ENCODE measurements at places on chromosomes 6 and 20.

DNA sequence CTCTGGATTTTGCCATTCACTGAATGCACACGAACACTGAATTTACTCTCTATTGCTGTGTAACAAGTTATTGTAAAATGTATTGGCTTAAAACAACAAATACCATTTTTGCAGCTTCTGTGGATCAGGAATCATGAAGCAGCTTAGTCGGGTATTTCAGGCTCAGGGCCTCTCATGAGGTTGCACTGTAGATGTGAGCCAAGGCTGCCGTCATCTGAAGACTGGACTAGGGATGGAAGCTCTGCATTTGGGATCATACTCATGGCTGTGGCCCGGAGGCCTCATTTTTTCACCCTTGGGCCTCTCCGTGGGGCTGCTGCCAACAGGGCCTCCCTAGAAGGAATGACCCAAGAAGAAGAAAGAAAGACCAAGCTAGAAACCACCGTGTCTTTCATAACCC is 492.4 kb upstream of the CDH4 start:
- no peak for DNase-seq

- no peak for DNase-seq
These were observed 23.2 kb upstream of the FILIP1 start for GRCh38 chr6:75516757-75517156.

DNA sequence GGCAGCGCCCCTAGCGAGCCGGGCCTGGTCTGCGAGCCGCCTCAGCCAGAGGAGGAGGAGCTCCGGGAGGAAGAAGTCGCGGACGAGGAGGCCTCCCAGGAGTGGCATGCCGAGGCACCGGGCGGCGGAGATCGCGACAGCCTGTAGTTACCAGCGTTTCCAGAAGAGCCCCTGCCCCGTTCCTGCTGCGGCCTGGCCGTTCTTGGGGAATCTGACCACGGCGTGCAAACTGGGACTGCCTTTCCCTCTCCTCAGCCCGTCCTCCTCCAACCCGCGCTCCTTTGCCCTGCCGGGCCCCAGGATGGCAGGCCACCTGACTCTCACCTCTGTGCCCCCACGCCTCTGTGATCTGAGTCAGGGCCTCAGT is 802 bp downstream of the HDGFL1 start:
- no peak for DNase-seq

DNA sequence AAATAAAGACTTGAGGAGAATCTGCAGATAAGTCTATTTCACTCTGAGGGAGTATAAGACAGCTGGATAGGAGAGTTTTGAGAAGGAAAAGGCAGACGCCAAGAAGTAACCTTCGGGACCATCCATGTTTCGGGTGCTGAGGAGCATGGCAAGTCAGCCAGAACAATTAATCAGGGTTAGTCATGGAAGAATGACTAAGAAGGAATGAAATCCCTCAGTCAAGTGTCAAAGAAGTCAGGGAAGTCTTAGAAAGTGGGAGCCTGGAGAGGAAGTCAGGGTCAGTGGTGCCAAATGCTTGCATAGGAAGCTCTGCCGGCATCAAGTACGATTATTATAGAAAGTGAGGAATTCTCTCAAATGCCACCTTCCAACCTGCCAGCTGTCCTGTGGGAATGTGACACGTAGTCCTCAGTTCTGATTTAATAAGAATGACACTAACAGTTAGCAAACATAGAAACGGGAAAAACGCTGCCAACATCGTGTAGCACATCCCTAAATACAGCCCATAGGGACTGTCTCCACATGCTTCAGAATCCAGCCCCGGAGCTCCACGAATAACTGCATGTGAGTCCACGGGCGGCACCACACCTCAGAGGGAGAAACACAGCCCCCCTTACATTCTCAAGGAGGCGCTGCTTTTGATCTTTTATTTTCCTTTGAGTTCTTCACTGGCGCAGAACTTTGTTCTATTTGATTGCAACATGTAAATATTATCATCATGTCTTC is 602.7 kb downstream of the PRKN start:
- DNase-seq, result no peak

- DNase-seq, result peak; percentile 48
These were observed 335.7 kb downstream of the NRN1 start for GRCh38 chr6:5670811-5671561.

GRCh38 chr6:105748737-105749161 is 337.4 kb upstream of the PRDM1 start:
- DNase-seq, result no peak

DNA sequence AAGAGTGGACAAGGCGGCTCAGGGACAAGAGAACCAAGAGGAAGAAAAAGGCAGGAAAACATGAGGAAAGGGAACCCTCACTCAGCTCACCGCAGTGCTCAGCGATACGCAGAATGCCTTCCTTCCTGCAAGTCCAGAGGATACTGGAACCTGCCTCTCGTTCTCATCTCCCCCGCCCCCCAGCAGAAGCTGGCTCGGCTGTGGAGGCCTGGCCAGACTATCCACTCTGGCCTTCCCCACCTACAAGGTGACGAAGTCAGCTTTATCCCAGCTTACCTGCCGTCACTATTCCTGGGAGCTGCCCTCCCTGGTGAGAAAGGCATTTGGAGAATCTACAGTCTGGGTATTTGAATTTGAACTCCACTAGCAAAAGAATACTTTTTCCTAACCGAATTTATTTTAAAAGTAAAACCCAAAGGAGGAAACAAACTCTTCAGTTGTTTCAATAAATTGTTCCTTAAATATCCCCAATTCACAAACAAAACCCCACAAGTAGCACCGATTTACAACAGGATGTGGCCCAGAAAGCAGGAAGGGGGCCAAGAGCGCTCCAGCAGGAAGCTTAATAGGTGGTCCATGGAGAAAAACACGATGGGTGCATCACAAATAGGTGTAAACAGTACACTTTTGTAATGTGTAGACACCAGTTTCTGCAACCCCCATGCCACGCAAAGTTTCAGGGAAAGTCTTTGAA is 2.1 kb upstream of the DIDO1 start:
- no peak for DNase-seq

DNA sequence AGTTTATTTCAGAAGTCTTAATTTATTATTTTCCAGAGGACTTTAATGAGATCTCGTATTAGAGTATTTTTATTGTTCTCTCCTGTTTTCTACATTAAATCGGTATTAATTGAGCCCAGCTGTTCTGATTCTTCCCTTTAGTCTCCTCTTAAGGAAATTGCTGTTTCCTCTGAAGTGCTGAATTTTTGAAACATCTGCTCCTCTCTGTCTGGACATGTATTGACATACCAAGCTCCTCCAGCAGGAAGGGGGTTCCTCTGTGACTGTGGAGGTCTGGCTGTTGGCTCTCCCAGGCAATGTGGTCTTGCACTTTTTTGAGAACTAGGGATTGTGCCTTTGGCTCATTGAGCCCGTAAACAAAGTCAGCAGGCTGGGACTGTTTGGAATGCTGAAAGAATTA is 74.9 kb downstream of the MAP3K4 start:
- no peak for DNase-seq

- no peak for DNase-seq
These were observed 17.3 kb upstream of the SNRPB2 start for GRCh38 chr20:16712511-16712947.

DNA sequence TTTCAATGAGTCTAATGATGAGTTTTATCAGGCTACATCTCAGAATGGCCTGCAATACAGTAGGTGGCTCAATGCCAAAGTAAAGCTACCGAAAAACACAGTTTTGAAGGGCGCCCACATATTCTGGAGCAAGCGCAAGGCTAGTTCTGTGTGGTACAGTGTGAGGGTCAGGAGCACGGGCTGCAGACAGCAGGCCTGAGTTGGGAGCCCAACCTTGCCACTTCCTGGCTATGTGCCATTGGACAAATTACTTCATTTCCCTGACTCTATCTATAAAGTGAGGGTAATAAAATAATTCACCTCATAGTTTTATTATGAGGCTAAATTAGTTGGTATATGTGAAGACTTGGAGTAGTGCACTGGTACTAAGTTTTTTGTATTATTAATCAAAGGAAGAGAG is 150.7 kb downstream of the OPN5 start:
- DNase-seq, result no peak

DNA sequence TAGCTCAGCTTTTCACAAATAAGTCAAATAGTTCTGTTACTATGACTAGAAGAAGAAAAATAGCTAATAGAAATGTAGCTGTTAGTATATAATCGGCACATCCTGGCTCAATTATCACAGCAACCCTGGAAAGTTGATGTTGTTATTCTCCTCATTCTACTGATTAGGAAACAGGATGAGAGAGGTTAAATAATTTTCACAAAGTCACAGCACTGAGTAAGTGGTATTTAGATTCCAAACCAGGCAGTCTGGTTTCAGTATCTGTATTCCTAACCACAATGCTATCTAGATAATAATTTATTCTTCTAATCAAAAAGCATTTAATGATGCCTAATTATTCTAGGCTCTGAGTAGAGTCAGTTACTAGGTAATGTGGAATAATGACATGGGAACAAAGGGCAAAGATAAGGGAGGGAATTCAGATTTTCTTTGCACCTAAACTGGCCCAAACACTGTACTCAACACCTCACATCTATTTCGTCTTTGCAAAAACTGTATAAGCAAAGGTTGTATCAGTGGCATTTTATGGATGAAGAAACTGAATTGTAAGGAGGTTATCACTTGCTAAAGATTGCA is 51.3 kb downstream of the PDE7B start:
- no peak for DNase-seq

GRCh38 chr6:2766767-2767656 is 1.8 kb downstream of the WRNIP1 start:
- peak; percentile 5 for DNase-seq

DNA sequence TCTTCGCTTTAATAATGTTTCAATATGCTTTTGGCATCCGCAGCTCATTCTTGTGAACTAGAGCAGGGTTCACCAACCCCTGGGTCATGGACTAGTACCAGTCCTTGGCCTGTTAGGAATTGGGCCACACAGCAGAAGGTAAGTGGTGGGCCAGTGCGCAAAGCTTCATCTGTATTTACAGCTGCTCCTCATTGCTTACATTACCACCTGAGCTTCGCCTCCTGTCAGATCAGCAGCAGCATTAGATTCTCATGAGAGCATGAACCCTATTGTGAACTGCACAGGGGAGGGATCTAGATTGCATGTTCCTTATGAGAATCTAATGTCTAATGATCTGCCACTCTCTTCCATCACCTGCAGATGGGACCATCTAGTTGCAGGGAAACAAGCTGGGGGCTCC is 75.5 kb upstream of the GGTLC1 start:
- no peak for DNase-seq

- DNase-seq, result no peak
These were observed 165.5 kb upstream of the BMP5 start for GRCh38 chr6:56040889-56041301.

DNA sequence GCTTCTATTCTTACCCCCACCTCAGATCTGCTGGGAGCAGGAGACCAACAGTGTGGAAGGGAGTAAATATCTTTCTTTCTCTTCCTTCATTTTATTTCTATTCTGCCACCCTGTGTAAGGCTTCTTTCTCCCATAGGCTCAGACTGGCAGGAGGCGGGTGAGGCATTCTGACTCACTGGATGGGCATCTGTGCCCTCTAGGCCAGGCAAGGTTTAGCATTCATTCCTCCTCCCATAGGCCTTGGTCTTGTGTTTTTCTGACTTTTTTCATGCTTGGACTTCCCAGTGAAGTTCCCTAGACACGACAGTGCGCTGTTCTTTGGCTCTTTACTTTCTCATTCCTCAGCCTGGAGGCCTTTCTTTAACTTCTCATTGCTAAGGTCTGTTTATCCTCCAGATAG is 235.2 kb downstream of the SYNE1 start:
- no peak for DNase-seq

GRCh38 chr20:51313358-51313827 is 229.1 kb downstream of the NFATC2 start:
- no peak for DNase-seq

- no peak for DNase-seq
These were observed 737.8 kb upstream of the NRSN1 start for GRCh38 chr6:23388086-23388783.

DNA sequence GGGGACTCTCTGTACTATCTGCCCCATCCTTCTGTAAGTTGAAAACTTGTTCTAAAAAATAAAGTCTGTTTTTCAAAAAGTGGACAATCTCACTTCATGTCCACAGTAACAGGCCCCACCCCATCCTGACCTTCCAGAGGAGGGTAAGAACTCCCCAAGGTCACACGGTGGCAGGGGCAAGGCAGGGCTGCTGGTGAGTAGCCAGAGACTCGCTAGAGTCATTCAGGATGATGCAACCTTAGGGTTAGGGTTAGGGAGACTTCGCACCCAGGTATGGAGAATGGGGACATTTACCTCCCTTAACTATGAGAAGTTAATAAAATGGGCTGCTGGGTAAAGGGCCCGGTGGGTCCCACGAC is 15.4 kb downstream of the PEDS1 start:
- no peak for DNase-seq

DNA sequence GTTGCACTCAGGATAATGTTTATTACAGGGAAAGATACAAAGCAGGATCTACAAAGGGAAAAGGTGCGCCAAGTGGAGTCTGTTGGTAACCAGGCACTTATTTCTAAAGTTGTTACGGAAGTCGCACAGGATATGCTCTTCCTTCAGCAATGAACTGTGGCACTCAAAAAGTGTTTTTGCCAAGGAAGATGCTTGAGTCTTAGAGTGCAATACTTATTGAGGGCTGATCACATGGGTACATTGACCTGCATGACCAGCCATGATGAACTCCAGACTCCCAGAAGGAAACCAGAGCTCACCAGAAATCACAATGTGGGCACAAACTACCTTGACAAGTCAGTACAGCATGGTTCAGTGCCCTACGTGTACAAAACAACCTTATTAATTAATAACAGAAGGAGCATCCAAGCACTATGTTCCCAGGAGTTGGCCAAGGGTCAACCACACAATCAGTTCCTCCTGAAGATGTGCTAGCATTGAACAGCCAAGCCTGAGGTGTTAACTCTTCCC is 270.7 kb upstream of the TFAP2D start:
- no peak for DNase-seq

GRCh38 chr6:16698997-16699868 is 62.0 kb downstream of the ATXN1 start:
- DNase-seq, result no peak

GRCh38 chr6:140360651-140361050 is 986.2 kb upstream of the CITED2 start:
- no peak for DNase-seq

GRCh38 chr6:47206626-47207025 is 103.1 kb downstream of the TNFRSF21 start:
- no peak for DNase-seq

DNA sequence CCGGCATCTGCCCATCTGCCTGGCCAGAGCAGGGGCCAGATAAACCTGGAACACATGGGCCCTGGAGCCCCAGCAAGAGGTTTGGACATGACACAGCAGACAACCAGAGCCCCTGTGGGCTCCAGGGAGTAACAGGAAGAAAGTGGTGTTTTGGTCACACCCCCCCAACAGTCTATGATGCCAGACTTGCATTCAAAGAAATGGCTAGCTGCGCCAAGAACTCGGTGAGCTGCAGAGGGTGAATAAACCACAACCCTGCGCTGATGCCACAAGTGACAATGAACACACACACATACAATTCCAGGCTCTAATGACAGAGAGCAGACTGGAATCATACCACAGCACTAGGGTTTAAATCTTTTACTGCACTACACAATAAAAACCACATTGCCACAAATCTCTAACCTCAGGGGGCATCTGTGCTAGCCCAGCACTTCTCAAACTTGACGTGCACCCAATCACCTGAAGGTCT is 34.0 kb downstream of the TRERF1 start:
- no peak for DNase-seq
